ENCODE measurements at places on chromosomes 5 and 9. TPM values are rescaled to one million over a fixed set of nuclear protein-coding genes. Genes with fewer than 3 reads are reported as not detected.

GRCh38 chr5:52996979-52997378, 7.8 kb downstream of the ITGA2 start:
- H3K27me3 ChIP-seq: no peaks in the 10 kb centered on the region
- no peak overlapping the region for H3K4me3 ChIP-seq
- H3K27ac ChIP-seq: no peak overlapping the region
- no peaks in the 10 kb centered on the region for H3K4me1 ChIP-seq

DNA sequence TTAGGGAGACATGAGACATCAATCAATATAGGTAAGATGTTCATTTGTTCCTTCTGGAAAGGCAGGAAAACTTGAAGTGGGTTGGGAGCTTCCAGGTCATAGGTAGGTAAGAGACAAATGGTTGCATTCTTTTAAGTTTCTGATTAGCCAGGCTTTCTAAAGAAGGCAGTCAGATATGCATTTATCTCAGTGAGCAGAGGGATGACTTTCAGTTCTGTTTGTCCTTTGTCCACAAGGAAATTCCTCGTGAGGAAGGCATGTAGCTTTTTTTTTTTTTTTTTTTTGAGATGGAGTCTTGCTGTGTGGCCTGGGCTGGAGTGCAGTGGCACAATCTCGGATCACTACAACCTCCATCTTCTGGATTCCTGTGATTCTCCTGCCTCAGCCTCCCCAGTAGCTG, 155.3 kb upstream of the ABCA1 start:
- no peak overlapping the region for H3K4me3 ChIP-seq
- no peak overlapping the region for H3K27ac ChIP-seq
- no peak for DNase-seq
- H3K4me1 ChIP-seq: no peaks in the 10 kb centered on the region
- H3K27me3 ChIP-seq: no peaks in the 10 kb centered on the region

DNA sequence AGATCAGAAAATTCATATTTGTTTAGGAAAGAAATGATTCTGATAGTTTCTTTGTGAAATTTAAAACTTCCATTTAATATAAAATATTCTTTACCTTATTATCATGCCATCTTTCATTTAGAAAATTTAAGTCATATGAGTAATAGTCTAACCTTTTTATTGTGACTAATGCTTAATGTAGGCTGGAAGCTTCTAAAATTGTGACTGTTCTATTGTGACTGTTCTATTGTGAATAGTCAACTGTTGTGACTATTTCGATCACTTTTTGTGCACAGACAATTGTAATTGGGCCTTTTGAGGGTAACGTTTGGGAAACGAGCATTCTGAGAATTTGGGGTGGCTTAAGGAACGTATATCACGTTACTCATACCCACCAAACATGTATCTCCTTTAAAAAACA, 100.0 kb downstream of the PARP8 start:
- H3K4me1 ChIP-seq: no peaks in the 10 kb centered on the region
- H3K36me3 ChIP-seq: no peaks in the 10 kb centered on the region
- no peak overlapping the region for H3K4me3 ChIP-seq
- no peak overlapping the region for H3K27ac ChIP-seq
- H3K27me3 ChIP-seq: no peaks in the 10 kb centered on the region

DMRT2 gene
- not detected for total RNA-seq

GRCh38 chr5:57600321-57600720, 117.7 kb upstream of the ACTBL2 start:
- H3K4me1 ChIP-seq: no peaks in the 10 kb centered on the region
- H3K27ac ChIP-seq: no peak overlapping the region
- H3K4me3 ChIP-seq: no peak overlapping the region
- no peaks in the 10 kb centered on the region for H3K27me3 ChIP-seq

- H3K27ac ChIP-seq: no peak overlapping the region
- no peaks in the 10 kb centered on the region for H3K4me1 ChIP-seq
- no peak for DNase-seq
- H3K36me3 ChIP-seq: no peaks in the 10 kb centered on the region
- no peak overlapping the region for H3K4me3 ChIP-seq
- no peaks in the 10 kb centered on the region for H3K27me3 ChIP-seq
These were observed 165.5 kb downstream of the TTLL11 start for GRCh38 chr9:121927636-121928035.

GMCL2 gene
- not detected for total RNA-seq

DNA sequence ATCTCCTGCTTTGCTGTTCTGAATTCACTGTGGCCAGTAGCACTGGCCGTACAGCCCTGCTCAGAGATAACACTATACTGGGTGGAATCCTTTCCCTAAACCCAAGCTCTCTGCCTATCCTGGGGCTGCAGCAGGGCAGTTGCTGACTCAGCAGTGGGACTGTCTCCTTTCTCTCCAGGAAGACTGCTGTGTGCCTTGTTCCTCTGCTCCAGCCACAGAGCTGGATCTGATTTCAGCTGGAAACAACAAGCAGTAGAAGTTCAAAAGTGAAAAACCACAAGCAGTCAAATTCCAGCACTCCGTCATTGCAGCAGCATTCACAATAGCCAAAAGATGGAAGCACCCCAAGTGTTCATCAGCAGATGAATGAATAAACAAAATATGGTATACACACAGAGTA, 105.0 kb downstream of the FBXL7 start:
- no peak overlapping the region for H3K27ac ChIP-seq
- no peaks in the 10 kb centered on the region for H3K4me1 ChIP-seq
- H3K27me3 ChIP-seq: no peaks in the 10 kb centered on the region
- no peaks in the 10 kb centered on the region for H3K36me3 ChIP-seq

SLC22A4 gene
- 0.58 TPM for total RNA-seq

DMGDH gene
- 67.0 TPM for total RNA-seq

DNA sequence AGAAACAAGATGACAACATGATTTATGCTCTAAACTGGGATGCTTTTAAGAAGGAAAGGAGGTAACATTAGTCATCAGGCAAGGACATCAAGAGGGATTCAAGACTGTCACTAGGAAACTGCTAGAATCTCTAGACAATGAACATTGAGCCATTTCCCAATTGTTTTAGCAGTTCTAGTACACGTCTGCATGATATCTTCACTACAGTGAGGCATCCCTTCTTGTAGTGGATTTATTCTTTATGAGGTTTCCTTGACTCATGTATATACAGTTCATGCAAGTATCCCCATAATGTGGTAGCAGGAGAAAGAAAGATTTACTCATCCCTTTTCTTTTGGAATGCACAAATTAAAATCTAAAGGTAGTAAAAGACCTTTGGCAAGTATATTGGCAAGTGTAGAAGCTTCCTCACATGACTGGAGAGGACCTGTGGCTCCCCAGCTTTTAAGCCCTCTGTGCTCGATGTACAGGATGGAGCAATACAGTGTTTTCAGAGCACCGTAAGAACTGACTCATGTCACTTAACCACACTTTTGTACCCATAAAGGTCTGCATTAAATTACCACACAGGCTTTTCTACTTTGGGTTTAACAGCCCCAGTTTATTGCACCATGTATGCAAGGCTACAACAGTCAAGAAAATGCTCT, 335.9 kb downstream of the SEMA5A start:
- no peak for DNase-seq
- H3K36me3 ChIP-seq: no peaks in the 10 kb centered on the region
- no peak overlapping the region for H3K4me3 ChIP-seq
- no peak overlapping the region for H3K27ac ChIP-seq
- H3K27me3 ChIP-seq: no peaks in the 10 kb centered on the region

GRCh38 chr5:59988396-59988795, 94.9 kb upstream of the PDE4D start:
- no peak overlapping the region for H3K4me3 ChIP-seq
- H3K27me3 ChIP-seq: no peaks in the 10 kb centered on the region
- no peaks in the 10 kb centered on the region for H3K4me1 ChIP-seq
- H3K27ac ChIP-seq: no peak overlapping the region
- no peaks in the 10 kb centered on the region for H3K36me3 ChIP-seq

DNA sequence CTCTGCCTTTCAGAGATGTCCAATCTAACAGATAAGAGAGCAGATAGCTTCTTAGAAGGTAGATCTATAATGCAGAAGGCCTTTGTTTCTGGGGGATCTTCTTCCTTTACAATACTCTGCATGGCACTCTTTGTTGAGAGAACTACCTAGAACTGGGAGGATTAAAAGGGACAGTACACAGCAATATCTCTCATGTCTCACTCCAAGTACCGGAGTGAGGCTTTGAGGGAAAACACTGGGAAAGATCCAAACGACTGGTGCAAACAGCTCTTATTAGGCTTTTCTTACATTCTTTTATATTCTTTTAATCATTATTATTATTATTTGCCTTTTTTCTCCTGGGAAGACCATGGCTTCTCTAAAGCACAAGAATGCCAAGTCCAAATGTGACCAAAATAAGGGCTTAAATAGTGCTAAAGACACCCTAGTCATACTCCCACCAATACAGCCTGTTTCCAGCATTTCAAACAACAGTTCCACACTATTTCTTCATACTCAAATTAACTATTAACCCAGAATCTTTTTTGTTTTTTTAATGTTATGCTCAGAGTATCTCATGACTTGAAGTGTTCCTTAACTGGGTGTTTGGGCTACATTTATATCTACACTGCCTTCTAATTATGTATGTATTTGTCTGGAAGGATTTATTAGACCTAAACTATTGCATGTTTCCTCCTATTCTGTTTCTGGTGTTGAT, 52.7 kb downstream of the ABHD17B start:
- no peak for DNase-seq
- no peak overlapping the region for H3K4me3 ChIP-seq
- no peaks in the 10 kb centered on the region for H3K36me3 ChIP-seq
- H3K27me3 ChIP-seq: no peaks in the 10 kb centered on the region
- peaks cover 5% of the 10 kb centered on the region for H3K4me1 ChIP-seq

GRCh38 chr9:112124156-112124555, 50.9 kb downstream of the SUSD1 start:
- no peaks in the 10 kb centered on the region for H3K27me3 ChIP-seq
- H3K4me1 ChIP-seq: no peaks in the 10 kb centered on the region
- H3K27ac ChIP-seq: no peak overlapping the region
- H3K36me3 ChIP-seq: peaks cover 2% of the 10 kb centered on the region

- DNase-seq: no peak
- H3K27ac ChIP-seq: no peak overlapping the region
- H3K4me1 ChIP-seq: no peaks in the 10 kb centered on the region
- no peaks in the 10 kb centered on the region for H3K36me3 ChIP-seq
- H3K27me3 ChIP-seq: no peaks in the 10 kb centered on the region
- H3K4me3 ChIP-seq: no peak overlapping the region
These were observed 153.4 kb downstream of the ZNF462 start for GRCh38 chr9:107016383-107016782.

GRCh38 chr9:80892703-80893102, 796.6 kb downstream of the TLE1 start:
- no peak overlapping the region for H3K27ac ChIP-seq
- no peaks in the 10 kb centered on the region for H3K36me3 ChIP-seq
- H3K4me3 ChIP-seq: no peak overlapping the region
- no peak for DNase-seq
- no peaks in the 10 kb centered on the region for H3K27me3 ChIP-seq
- H3K4me1 ChIP-seq: no peaks in the 10 kb centered on the region

COL23A1 gene
- 0.28 TPM for total RNA-seq

GRCh38 chr9:115032296-115032695, 85.7 kb downstream of the TNC start:
- no peak for DNase-seq
- no peaks in the 10 kb centered on the region for H3K36me3 ChIP-seq
- no peak overlapping the region for H3K4me3 ChIP-seq
- H3K27ac ChIP-seq: no peak overlapping the region
- no peaks in the 10 kb centered on the region for H3K27me3 ChIP-seq

GRCh38 chr5:103086547-103086946, 33.4 kb downstream of the GIN1 start:
- no peak overlapping the region for H3K4me3 ChIP-seq
- no peaks in the 10 kb centered on the region for H3K27me3 ChIP-seq
- no peaks in the 10 kb centered on the region for H3K4me1 ChIP-seq
- no peak overlapping the region for H3K27ac ChIP-seq
- no peak for DNase-seq

DNA sequence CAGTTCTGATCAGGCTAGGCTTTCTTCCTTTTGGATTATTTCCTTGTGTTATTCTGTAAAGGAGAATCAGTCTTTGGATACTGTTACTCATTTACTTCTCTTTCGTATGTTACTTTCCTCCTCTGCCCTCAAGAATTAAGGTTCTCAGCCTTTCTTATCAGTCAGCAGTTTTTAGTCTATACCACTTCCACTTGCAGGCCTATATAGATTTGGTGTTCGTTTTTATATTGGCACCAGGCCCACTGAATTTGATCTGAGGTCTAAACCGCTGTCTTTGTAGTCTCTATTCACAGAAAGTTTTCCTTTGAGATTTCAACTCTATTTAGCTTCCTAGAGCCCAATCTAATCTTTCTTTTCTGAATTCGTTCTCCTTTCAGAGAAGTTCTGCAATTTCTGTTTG, 62.8 kb downstream of the ERBIN start:
- no peaks in the 10 kb centered on the region for H3K36me3 ChIP-seq
- no peaks in the 10 kb centered on the region for H3K27me3 ChIP-seq
- no peaks in the 10 kb centered on the region for H3K4me1 ChIP-seq
- no peak for DNase-seq
- no peak overlapping the region for H3K4me3 ChIP-seq

GTF2H2C gene
- total RNA-seq: 12.0 TPM

IGFBPL1 gene
- not detected for total RNA-seq

- no peaks in the 10 kb centered on the region for H3K36me3 ChIP-seq
- no peaks in the 10 kb centered on the region for H3K4me1 ChIP-seq
- no peaks in the 10 kb centered on the region for H3K27me3 ChIP-seq
These were observed 20.3 kb downstream of the SLC36A3 start for GRCh38 chr5:151283120-151283825.

TIGD6 gene
- total RNA-seq: 2.8 TPM

HNRNPAB gene
- 44.2 TPM for total RNA-seq

DNA sequence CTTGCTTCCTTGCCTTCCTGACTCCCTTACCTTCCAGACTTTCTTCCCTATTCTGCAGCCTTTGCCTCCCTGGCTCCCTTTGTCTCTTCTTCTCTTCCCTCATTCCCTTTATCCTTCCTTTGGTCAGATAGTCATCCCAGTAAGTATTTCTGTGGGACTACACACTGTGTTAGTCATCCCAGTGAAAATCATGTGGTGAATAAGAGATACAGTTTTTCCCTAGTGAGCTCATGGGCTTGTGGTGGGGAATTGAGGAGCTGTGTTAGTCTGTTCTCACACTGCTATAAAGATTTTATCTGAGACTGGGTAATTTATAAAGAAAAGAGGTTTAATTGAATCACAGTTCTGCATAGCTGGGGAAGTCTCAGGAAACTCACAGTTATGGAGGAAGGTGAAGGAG, 109.8 kb upstream of the EDIL3 start:
- no peak for DNase-seq
- no peaks in the 10 kb centered on the region for H3K36me3 ChIP-seq
- no peak overlapping the region for H3K27ac ChIP-seq
- H3K27me3 ChIP-seq: no peaks in the 10 kb centered on the region
- no peak overlapping the region for H3K4me3 ChIP-seq

BOD1 gene
- 19.4 TPM for total RNA-seq

DNA sequence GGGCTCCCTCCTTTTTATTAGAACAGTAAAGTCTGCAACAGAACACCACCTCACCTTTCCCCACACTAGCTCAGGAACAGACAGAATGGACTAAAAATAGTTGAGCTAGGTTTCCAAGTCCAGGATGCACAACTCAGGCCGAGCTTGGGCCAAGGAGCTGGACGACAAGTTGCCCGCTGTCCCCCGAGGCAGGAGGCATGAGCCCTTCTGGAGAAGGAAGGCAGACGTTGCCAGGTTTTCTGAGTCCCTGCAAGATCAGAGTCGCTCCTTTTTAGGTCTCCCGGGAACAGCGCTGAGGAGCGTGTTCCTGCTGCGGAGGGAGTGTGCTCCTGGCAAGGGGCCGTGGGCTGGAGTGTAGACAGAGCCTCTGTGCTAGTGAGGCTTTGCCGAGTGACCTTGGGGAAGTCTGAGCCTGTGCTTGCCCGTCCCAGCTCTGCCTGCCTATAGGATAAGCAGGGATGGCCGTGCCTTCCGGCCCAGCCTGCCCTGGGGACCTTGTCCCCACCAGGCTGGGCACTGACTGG, 121.6 kb downstream of the WNK2 start:
- no peaks in the 10 kb centered on the region for H3K36me3 ChIP-seq
- no peak overlapping the region for H3K4me3 ChIP-seq
- no peaks in the 10 kb centered on the region for H3K4me1 ChIP-seq
